ENCODE measurements at places on chromosomes 1 and 21.
A peak's percentile ranks its signal among the peaks of the same experiment; 100 is the strongest.

- no peaks in the 10 kb centered on the region for H3K27me3 ChIP-seq
- no peak overlapping the region for H3K4me3 ChIP-seq
- no peak for DNase-seq
- no peaks in the 10 kb centered on the region for H3K36me3 ChIP-seq
- H3K4me1 ChIP-seq = no peaks in the 10 kb centered on the region
These were observed 731.4 kb downstream of the LTN1 start for GRCh38 chr21:28261298-28261697.

DNA sequence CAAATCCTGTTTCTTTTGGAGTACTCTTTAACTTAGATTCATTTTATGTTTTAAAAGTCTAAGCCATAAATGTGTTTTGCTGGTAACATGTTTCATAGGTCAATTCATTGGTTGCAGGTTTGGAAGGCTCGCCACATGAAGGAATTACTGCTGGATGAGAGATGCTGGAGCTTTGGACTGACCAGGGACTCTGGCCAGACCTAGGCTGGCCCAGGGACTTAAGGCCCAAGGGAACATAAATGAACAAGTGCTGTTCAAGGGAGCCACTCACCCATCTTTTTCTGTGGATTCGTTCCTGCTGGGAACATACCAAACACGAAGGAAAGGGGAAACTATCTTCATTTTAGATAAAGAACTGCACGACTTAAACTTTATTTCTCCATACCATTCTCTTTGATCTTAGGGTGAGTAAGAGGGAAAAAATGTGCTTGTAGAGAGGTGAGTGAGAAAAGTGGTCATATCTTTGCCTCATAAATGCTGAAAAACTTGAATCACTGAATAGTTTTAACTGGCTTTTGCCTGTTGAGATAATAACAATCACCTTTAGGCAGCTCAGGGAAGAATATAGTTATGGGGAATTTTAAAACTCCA, 15.3 kb upstream of the SHCBP1L start:
- no peaks in the 10 kb centered on the region for H3K4me1 ChIP-seq
- no peak for DNase-seq
- no peaks in the 10 kb centered on the region for H3K27me3 ChIP-seq

- no peaks in the 10 kb centered on the region for H3K27me3 ChIP-seq
- DNase-seq = no peak
- no peak overlapping the region for H3K4me3 ChIP-seq
- no peaks in the 10 kb centered on the region for H3K36me3 ChIP-seq
These were observed 624.4 kb upstream of the PLXNA2 start for GRCh38 chr1:208868554-208868953.

DNA sequence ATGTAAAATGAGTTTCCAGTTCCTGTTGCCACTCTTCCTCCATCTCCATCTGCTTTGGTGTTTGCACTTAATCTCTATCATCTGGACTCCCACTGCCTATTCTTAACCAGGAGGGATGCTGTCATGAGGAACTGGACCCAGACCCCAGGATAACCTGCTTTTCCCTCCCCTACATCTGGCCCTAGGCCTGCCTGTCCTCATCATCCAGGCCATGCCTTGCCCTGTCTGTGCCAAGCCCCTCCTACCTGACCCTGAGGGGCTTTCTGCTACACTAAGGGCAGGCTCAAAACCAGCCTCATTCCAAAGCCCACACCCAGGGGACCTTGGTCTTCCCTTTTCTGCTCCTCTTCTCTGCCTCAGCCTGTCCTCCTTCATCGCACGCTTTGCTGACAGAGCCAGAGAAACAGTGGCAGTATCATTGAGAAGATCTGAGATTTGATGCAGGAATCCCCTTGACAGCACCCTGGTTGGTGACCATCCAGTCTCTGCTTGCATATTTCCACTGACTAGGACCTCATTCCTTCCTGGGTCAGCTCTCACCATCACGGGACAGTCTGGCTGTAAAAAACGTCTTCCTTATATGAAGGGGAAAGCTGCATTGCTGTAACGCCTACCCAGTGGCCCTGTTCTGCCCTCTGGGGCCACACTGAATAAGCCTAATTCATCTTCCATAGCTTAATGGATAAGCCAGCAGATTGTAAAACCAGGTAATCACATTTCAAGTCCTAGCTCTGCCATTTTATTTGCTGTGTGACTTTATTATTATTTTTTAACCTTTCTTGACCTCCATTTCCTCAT, 38.8 kb downstream of the PLXNA2 start:
- no peak overlapping the region for H3K27ac ChIP-seq
- no peaks in the 10 kb centered on the region for H3K36me3 ChIP-seq
- H3K4me3 ChIP-seq = no peak overlapping the region
- no peaks in the 10 kb centered on the region for H3K27me3 ChIP-seq
- H3K4me1 ChIP-seq = no peaks in the 10 kb centered on the region

DNA sequence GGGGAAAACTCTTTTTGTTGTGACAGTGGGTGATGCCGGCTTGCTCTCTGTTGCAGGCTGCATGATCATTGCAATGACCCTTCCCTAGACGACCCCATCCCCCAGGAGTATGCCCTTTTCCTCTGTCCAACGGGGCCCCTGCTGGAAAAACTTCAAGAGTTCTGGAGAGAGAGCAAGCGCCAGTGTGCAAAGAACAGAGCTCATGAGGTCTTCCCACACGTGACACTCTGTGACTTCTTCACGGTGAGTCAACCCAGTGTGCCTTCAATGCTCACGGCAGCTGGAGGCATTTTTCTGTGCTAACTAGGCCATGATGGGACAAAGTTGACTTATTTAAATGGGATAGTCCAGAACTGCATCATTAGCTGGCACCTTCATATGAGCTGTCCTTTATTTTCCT, 5.7 kb downstream of the UBASH3A start:
- no peaks in the 10 kb centered on the region for H3K4me1 ChIP-seq
- no peaks in the 10 kb centered on the region for H3K36me3 ChIP-seq
- H3K4me3 ChIP-seq = no peak overlapping the region

DNA sequence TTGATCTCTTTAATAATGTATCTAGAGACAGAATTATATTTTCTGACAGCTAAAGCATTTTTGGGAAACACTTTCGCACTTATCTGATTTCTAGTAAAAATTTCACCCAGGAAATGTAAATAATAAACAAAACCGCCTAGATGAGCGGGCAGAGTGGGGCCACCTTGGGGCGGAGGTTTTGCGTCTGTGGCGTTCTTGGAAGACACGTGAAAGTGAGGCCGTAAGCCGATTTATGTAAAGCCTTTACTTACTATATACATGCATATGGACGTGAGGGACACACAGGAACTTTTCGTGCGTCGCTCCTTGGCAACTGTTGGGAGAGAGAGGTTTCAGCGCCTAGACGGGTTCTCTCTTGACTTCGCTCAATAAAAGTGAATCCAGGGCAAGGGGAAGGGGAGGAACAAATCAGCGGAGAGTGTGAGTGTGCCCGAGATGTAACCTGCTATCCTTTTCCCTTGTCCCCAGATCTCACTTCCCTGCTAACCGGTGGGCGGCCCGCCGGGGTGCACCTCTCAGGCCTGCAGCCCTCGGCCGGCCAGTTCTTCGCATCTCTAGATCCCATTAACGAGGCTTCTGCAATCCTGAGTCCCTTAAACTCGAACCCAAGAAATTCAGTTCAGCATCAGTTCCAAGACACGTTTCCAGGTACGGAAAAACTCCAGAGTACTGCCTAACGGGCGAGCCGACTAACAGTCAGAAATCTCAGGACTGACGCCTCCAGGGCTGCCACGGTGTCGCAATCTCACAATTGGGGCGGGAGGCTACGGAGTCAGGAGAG, 1.7 kb downstream of the HLX start:
- H3K4me1 ChIP-seq = no peaks in the 10 kb centered on the region
- no peak for DNase-seq
- no peaks in the 10 kb centered on the region for H3K27me3 ChIP-seq
- H3K4me3 ChIP-seq = peak overlapping the region; percentile 84

DNA sequence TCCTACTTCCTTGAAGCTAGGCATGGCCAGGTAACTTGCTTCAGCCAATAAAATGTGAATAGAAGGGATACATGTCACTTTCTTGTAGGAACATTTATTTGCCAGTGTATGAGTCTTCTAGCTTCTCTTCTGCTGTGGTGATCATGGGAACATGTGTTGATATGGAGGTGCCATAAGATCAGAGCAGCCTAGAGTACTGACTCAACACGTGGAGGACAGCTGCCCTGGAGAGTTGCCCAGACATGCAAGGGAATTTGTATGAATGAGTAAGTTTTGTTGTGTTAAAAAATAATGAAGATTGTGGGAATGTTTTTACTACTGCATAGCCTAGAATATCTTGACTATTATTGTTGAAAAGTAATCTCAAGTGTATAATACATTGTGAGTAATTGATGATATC, 502.3 kb downstream of the NUF2 start:
- H3K36me3 ChIP-seq = no peaks in the 10 kb centered on the region
- DNase-seq = no peak
- H3K27ac ChIP-seq = no peak overlapping the region

DNA sequence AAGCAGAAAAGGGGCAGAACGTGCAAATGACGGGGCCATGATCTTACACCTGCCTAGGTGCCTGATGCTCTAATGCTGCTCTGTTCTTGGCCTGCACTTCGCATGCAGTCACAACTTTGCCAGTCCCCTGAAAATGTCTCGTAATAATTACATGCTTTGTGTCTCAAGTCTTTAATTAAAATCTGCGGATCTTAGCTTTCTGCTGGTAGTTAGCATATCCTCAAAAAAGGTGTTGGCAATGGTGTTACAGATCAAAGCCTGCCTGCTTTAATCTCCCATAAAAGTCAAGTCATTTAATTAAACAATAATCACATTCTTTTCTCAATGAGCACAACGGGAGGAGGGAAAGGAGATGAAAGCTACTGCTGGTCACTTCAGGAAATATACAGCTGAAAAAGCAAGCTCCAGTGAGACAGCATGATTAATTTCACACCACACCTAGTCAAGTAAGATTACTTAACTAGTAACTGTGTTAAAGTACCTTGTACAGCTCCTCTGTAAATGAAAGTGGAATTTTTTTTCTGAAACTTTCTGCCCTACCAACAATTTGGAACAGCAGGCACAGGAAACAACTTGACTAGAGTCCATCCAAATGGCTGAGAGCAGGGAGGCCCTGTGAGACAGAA, 45.8 kb downstream of the STX6 start:
- H3K27me3 ChIP-seq = no peaks in the 10 kb centered on the region
- H3K4me1 ChIP-seq = no peaks in the 10 kb centered on the region
- peaks cover 6% of the 10 kb centered on the region for H3K36me3 ChIP-seq
- no peak for DNase-seq
- no peak overlapping the region for H3K27ac ChIP-seq
